NCI-H1694 treated with DMSO at 0.1 percent for 48 hours (cell line): ENCODE measurements at places on chromosomes 1 and 21.

GRCh38 chr1:112391603-112391940 is 4.4 kb upstream of the CTTNBP2NL start:
- DNase-seq, result no peak

DNA sequence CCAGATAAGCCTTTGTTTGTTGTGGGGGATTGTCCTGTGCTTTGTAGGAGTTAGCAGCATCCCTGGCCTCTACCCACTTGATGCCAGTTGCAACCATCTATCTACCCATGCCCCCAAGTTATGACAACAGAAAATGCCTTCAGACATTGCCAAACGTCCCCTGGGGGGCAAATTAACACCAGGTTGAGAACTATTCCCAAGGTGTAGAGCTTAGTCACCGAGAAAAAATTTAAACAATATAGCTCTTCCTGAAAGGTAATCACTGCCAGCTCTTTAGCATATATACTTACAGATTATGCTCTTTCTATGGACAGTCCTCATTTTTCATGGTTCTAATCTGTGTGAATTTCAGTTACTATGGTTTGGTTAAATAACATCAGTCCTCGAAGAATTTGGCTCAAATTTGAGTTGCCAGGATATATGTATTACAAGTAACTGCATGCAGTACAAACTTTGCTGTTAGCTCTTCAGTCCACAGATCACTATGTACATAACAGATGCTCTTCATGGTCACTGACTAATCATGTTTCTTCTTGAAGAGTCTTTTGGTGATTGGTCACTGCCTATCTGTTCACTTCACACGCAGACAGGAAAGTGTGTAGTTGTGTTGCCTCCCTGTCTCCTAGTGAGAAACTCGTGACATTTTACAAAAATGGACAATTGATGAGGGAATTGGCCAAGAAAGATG is 25.2 kb downstream of the MAPKAPK2 start:
- no peak for DNase-seq

DNA sequence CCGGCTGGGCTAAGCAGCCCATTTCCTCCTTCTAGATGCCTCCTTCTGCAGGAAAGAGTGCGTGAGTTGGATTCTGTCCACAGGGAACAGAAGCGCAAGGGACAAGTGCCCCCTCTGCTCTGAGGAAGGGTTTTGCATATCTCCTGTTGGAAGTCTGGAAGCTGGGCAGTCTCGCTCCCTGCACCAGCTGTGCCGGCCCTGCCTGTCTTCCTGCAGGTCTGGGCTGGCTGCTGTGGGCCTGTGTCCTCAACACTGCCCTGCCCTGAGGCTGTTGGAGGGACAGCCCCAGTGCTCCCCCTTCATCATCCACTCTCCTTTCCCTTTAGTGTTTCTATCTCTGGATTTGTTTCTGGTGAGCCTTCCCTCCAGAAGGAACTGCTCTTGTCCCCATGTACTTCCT is 21.8 kb downstream of the ADARB1 start:
- DNase-seq, result no peak

- no peak for DNase-seq
These were observed 77.7 kb downstream of the CC2D1B start for GRCh38 chr1:52288286-52288685.

DNA sequence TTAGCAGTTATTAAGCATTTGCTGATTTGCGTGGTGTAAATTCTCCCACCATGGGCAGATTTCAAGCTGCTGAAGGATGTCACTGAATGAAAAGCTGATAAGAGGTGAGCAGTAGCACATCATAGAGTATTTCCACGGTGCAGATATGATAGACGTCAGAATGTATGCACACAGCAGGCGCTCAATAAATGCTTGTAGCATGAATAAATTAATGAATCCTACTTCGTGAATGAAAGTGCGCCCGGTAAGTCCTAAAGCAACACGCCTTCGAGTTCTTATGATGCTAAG is 510 bp upstream of the UBIAD1 start:
- no peak for DNase-seq

DNA sequence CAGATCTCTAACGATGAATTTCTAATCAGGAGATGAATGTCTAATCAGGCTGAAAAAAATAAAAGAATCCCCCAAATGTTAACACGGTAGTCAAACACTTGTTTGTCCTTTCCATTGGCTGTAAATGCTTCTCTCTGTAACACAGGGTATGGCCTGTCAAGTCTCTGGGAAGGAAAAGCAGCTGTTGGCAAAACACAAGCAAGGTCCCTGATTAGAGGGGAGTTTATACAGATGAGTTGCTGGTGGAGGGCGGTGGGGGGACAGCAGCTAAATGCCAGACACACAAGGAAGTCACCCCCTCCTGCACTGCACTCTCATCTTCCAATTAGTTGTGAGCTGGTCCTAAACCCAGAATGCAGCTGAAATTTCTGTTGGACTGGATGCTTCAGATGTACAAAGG is 51.0 kb downstream of the PGBD5 start:
- no peak for DNase-seq

GRCh38 chr1:150649441-150650075 is 20.1 kb upstream of the ENSA start:
- no peak for DNase-seq

DNA sequence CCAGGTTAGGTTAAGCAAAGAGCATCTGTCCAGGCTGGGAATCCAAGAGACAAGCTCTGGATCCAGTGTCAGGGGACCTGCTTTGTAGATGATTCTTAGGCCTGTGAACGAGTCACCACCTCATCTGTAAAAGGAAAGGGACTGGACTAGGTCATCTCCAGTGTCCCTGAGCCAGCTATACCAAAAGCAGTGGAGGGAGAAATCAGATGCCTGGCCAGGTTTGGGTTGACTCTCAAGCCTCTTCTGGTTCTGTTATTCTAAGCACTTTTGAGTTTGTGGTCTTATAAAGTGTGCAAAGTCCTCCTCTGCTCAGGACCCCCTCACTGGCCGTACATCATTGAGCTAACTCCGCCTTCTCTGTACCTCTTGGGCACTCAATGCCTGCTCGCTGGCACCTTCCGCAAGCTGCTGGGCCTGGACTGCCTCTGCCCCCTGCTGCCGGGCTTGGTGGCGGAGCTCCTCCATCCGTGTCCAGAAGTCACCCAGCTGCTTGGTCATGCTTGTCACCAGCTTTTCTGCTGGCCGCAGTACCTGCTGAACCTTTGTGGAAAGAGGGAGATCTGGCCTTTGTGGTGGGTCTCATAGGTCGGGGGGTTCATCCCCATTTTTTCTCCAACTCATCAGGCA is 33.6 kb downstream of the CAMK1G start:
- no peak for DNase-seq

GRCh38 chr21:28418726-28419514 is 573.8 kb downstream of the LTN1 start:
- no peak for DNase-seq

DNA sequence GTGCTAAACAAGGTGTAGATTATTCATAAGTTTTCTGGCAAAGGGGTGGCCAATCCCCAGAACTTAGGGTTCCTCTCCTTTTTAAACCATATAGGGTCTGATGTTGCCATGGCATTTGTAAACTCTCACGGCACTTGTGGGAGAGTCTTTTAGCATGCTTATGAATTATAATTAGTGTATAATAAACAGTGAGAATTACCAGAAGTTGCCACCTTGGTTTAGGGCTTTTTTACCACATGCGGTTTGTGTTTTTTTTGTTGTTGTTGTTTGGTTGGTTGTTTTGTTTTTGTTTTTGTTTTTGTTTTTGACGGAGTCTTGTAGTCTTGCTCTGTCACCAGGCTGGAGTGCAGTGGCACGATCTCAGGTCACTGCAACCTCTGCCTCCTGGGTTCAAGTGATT is 8.9 kb upstream of the LAX1 start:
- DNase-seq, result no peak

GRCh38 chr1:225428881-225429455 is 1.1 kb upstream of the LBR start:
- no peak for DNase-seq

DNA sequence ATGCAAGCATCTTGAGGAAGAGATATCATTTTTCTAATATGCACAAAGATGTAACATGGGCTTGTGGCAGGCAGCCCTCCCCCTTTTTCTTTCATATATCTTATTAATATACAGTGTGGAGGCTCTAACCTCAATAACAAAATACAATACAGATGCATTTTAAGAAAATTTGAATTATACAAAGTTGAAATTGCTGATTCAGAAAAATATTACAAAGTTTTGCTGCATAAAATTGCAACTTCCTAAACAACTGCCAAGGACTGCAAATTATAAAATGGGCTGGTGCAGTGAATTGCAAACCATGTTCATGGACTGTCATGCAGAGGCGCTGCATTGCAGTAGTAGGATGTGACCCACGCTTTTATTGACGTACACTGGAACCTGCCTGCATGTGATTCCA is 84.0 kb downstream of the LPAR3 start:
- DNase-seq, result no peak

- no peak for DNase-seq
These were observed 2.3 kb upstream of the LCE3D start for GRCh38 chr1:152582647-152583046.

DNA sequence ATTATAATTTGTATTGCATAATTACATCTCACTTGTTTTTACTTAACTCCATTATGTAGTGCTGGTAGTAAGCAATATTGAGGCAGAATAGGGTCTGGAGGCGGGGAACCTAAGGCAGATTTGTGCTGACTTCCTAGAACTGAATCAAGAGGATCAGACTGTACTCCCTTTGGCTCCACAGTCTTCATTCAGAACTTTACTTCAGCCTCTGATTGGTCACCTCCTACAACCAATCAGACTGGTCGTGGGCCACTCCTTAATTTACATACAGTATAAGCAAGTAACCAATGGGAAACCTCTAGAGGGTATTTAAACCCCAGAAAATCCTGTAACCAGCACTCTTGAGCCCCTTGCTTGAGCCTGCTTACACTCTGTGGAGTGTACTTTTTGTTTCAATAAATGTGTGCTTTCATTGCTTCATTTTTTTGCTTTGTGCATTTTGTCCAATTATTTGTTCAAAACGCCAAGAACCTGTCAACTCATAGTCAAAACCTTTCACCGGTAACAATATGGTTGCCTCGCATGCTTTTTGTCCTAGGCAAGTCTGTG is 31.6 kb downstream of the ZBTB8OS start:
- no peak for DNase-seq

- DNase-seq, result no peak
These were observed 25.6 kb downstream of the POFUT2 start for GRCh38 chr21:45262041-45262581.

- no peak for DNase-seq
These were observed 48.9 kb downstream of the SLC66A1 start for GRCh38 chr1:19360843-19361610.

GRCh38 chr1:60987904-60988303 is 94.5 kb upstream of the NFIA start:
- no peak for DNase-seq

DNA sequence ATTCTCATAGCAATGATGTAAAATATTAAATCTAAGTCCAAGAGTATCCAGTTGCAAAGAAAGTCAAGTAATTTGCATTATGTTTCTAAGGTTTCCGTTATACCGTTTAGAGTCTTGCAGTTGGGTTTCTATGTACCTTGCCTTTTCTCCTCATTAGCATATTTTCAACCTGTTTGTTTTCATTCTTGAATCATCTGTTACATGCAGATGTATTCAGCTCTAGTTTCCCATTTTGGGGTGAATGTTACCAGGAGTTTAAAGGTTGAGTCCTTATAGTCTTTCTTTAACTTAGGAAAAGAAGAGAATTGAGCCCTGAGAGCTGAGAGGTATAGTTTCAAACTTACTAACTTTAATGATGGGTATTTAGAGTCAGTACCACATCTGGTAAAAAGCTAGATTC is 139.9 kb downstream of the NFIA start:
- no peak for DNase-seq

GRCh38 chr1:7094086-7094485 is 308.8 kb downstream of the CAMTA1 start:
- DNase-seq, result no peak

DNA sequence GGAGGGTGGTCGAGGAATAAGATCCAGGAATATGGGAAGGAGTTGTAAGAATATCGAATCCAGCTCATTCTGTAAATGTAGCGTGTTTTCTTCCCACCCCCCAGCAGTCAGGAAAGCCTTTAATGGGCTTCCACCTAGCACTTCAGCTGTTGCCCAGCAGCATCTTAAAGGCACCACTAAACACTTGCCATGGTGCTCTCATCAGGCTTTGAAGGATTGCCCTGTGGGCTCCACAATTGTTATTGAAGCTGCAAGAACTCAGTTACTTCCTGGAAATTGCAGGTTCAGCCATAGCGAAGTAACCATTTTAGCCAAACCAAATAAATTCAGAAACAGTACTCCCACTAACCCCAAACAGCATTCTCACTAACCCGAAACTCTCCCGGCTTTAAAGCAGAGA is 511.2 kb downstream of the PLPP3 start:
- no peak for DNase-seq

DNA sequence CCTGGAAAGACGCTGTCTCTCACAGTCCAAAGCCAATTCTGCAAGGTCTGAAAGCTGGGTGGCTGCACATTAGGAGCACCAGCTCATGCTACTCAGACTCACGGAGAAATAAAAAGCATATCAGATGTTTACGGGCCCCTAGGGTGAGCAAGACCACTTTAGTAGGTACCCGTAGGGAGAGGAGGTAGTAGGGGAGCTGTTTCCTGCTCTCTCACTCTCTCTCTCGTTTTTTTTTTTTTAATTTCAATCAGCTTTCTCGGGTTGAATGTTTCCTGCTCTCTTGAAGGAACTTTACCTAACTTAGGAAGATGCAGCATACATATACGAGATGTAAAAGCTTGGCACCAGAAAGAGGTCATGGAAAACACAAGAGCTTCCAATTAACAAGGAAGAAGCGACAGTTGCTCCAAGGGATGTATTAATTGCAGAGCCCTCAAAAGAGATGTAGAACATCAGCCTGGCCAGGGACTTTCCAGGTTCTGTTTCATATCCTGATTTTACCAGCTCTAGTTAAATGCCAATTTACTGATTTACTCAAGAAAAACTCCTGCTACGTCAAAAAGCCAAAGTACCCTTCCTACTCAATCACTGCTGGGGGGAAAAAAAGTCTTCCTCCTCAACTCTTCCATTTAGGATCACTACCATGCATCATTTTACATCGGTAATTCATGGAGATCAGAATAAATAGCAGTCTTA is 3.1 kb downstream of the LORICRIN start:
- no peak for DNase-seq

DNA sequence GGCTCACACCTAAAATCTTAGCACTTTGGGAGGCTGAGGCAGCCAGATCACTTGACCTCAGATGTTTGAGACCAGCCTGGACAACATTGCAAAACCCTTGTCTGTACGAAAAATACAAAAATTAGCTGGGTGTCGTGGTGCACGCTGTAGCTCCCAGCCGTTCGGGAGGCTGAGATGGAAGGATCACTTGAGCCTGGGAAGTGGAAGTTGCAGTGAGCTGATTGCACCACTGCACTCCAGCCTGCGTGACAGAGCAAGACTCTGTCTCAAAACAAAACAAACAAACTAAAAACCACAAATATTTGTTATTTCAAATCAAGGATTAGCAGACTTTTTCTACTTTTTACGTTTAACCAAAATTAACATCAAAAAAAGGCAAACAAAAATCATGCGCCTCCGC is 31.3 kb downstream of the INKA2 start:
- no peak for DNase-seq

DNA sequence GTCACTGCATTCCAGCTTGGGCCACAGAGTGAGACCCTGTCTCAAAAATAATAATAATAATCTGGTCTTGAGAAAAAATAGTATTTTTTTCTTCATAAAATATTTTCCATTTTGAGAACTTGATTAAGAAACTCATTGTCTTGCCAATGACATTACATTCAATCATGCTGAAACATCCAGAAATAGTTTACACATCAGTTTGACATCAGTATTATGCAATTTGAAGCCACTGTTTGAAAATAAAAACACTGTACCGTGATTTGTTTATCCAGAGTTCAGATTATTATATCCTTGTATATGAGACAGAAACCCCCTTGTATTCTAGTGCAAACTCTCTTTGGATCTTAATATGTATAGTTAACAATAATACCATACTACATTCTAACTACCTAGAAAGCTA is 6.9 kb downstream of the FMO2 start:
- DNase-seq, result no peak
